Astrocyte (in vitro differentiated cells and primary cell): ENCODE measurements at places on chromosomes 16 and 17. TPM values are rescaled to one million over a fixed set of nuclear protein-coding genes. Genes with fewer than 3 reads are reported as not detected.

The TM4SF5 gene
- total RNA-seq = not detected in 2 replicates

DNA sequence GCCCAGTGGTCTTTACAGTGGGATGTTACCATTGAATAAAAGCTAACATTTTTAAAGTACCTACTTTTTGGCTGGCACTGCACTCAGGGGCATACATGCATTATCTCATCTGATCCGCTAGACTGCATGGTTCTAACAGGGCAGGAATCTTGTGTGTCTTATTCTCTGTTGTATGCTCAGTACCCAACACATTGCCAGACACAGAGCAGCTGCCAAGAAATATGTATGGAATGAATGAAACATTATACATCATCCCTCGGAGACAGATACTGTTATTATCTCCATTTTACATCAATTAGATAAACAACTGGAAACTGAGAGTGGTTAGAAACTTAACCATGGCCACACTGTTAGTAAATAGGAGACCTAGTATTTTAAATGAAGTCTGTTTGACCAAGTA is 74.1 kb upstream of the CDH11 start:
- no peaks in the 10 kb centered on the region for H3K4me1 ChIP-seq
- H3K4me3 ChIP-seq = no peak overlapping the region
- H3K27me3 ChIP-seq = no peaks in the 10 kb centered on the region
- no peak overlapping the region for H3K27ac ChIP-seq
- no peak for DNase-seq

GRCh38 chr17:31412511-31412910 is 21.0 kb downstream of the RAB11FIP4 start:
- H3K27me3 ChIP-seq = peaks cover 3% of the 10 kb centered on the region
- H3K4me1 ChIP-seq = no peaks in the 10 kb centered on the region
- H3K36me3 ChIP-seq = no peaks in the 10 kb centered on the region
- DNase-seq = no peak
- no peak overlapping the region for H3K4me3 ChIP-seq
- no peak overlapping the region for H3K27ac ChIP-seq

The HSBP1 gene
- total RNA-seq = 148 and 179 TPM in 2 replicates

The DHRS7C gene
- not detected in 2 replicates for total RNA-seq

DNA sequence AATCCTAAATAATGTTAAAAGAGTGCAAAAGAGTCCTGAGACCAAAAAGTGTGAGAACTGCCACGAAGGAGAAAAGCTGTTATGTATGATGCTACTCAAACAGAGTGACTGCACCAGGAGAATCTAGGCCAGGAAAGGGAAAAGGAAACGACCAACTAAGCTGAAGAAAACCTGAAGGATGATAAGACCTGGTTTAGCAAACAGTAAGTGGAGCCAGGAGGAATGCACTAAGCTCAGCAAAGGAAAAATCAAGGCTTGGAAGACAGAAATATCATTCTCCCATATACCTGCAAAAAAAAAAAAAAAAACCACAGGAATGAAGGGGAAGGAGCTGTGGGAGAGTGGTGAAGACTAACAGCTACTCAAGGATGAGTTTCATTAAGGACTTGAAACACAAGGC is 21.1 kb downstream of the CMC2 start:
- no peaks in the 10 kb centered on the region for H3K27me3 ChIP-seq
- no peaks in the 10 kb centered on the region for H3K4me1 ChIP-seq
- DNase-seq = no peak
- no peak overlapping the region for H3K4me3 ChIP-seq

The OR1F1 gene
- total RNA-seq = 0.32 TPM in 1 of 2 replicates, not detected in the other

DNA sequence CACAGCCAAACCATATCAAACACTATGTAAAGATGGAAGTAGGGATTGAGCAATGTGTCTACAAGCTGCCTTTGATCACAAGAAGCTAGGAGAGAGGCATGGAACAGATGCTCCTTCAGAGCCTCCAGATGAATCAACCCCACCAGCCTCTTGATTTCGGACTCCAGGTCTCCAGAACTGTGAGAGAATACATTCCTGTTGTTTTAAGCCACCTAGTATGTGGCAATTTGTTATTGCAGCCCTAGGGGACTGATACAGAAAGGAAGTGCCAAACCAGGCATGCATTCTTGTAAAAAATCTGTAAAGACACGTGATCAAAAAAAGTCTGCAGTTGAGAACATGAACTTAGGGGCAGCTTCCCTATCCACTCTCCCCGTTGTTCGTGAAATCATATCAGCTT is 91.1 kb downstream of the C17orf67 start:
- no peak overlapping the region for H3K27ac ChIP-seq
- no peak overlapping the region for H3K4me3 ChIP-seq
- H3K36me3 ChIP-seq = no peaks in the 10 kb centered on the region
- no peak for DNase-seq
- peaks cover 8% of the 10 kb centered on the region for H3K4me1 ChIP-seq

DNA sequence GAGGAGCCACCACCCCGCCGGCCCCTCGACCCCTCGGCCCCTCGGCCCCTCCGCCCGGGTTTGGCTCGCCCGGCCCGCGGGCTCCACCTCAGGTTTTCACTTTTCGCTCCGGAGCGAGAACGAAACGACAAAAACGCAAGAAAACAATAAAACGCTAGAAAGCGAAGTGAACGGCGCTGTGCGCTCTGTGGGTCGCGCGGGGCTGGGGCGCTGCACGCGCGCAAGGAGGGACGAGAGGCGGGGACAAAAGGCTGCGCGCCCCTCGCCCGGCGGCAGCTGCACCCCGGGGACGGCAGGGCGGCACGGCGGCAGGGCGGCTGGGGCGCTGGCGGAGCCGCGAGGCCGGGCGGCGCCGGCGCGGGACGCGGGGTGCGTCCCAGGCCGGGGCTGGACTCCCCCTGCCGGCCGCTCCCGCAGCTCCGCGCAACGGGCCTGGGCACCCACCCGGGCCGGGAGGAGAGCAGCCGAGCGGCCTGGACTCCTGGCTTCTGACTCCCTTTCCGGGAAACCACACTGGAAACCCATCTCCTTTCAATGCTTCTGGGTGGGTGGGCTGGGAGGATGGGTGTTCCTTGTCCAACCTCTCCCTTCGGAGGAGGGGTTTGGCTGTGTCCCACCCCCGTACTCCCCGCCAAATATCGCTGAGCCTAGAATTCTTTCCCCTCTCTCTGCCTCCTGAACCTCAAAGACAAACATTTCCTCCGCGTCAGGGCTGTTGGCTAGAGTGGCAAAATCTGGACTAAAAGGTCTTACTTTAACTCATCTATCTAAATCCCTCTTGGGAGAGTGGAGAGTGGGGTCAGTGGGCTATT is 9.9 kb downstream of the TBX2 start:
- DNase-seq = peak; percentile 49
- H3K27me3 ChIP-seq = peaks cover 8% of the 10 kb centered on the region
- H3K4me1 ChIP-seq = peaks cover 29% of the 10 kb centered on the region
- no peaks in the 10 kb centered on the region for H3K36me3 ChIP-seq
- peak overlapping the region; percentile 33 for H3K27ac ChIP-seq

The VAT1L gene
- 1.1 and 3.3 TPM in 2 replicates for total RNA-seq

The MARVELD3 gene
- 0.89 and 1.4 TPM in 2 replicates for total RNA-seq

The VAC14 gene
- 27.8 and 29.2 TPM in 2 replicates for total RNA-seq

GRCh38 chr16:75044800-75045361 is 46.1 kb downstream of the ZNRF1 start:
- peaks cover 2% of the 10 kb centered on the region for H3K4me1 ChIP-seq
- H3K27me3 ChIP-seq = no peaks in the 10 kb centered on the region
- no peak overlapping the region for H3K4me3 ChIP-seq
- no peaks in the 10 kb centered on the region for H3K36me3 ChIP-seq

DNA sequence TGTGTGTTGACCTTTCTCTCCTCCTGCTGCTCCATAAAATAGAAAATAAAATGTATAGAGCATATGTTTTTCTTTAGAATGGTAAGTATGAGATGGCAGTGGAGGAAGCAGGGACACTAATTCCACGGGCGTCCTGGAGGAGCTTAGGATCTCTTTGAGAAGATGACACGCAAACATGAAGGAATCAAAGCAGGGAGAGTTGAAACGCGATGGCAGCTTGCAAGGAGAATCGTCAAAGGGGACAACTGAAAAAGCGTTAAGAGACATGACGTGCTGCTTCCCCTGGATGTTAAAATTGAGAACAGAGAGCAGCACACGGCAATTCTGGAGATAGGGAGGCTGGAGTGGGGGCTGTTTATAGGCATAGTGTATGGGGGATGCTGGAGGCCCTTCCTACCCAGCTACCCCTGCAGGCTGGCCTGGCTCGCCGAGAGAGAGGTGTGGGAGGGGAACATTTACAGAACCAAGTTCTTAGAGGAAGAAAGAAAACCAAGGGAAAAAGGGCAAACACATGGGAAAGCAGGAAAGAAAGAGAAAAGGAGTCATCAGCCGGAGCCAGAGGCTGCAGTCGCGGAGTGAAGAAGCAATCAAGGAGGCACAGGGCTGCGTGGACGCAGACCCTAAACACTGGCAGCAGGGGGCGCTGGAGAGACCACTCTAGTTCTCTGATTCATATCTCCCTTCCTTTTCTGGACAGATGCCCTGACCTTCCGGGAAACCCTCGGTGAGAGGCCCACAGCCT is 55.8 kb downstream of the MYH13 start:
- no peak overlapping the region for H3K4me3 ChIP-seq
- H3K27me3 ChIP-seq = no peaks in the 10 kb centered on the region
- H3K27ac ChIP-seq = no peak overlapping the region
- H3K4me1 ChIP-seq = no peaks in the 10 kb centered on the region
- no peak for DNase-seq

GRCh38 chr16:83743720-83744119 is 64.1 kb upstream of the HSBP1 start:
- H3K27me3 ChIP-seq = no peaks in the 10 kb centered on the region
- H3K4me3 ChIP-seq = no peak overlapping the region
- no peaks in the 10 kb centered on the region for H3K36me3 ChIP-seq

DNA sequence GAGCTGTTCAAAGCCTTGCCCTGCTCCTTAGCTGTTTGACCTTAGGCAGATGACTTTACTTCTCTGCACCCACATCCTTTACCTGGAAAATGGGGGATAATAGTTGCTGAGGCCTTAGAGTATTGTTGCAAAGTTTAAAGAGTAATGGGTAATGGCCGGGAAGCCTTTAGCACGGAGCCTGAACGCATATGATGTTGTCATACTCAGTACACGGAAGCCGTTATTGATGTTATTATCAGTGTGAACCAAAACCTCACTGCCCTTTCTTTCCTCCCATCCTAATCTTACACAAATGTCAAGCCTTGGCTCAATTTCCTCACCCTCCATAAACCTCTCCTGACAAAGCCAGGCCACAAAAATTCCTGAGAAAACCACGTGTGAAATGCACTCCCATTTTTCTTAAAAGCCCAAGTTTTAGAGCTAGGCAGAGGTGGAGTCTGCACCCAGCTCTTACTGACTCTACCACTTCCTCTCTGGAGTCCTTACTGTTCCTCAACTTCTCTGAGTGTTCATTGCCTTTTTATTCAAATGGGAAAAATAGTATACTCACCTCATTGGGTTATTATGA is 67.3 kb upstream of the CACNG3 start:
- H3K27me3 ChIP-seq = no peaks in the 10 kb centered on the region
- H3K27ac ChIP-seq = no peak overlapping the region
- H3K36me3 ChIP-seq = no peaks in the 10 kb centered on the region
- H3K4me1 ChIP-seq = no peaks in the 10 kb centered on the region
- DNase-seq = peak; percentile 0

GRCh38 chr16:67924140-67924906 is 7.3 kb downstream of the CTRL start:
- H3K27ac ChIP-seq = no peak overlapping the region
- no peaks in the 10 kb centered on the region for H3K4me1 ChIP-seq
- no peak overlapping the region for H3K4me3 ChIP-seq
- H3K27me3 ChIP-seq = no peaks in the 10 kb centered on the region
- no peak for DNase-seq
- H3K36me3 ChIP-seq = no peaks in the 10 kb centered on the region

The CBX8 gene
- 2.5 and 3.4 TPM in 2 replicates for total RNA-seq

The KRT39 gene
- not detected in 2 replicates for total RNA-seq

The CLEC18A gene
- 3.4 and 5.7 TPM in 2 replicates for total RNA-seq

The ZNF594 gene
- total RNA-seq = 7.8 and 8.9 TPM in 2 replicates

The C17orf113 gene
- 0.19 and 0.23 TPM in 2 replicates for total RNA-seq

The HSD17B2 gene
- 0.20 TPM in 1 of 2 replicates, not detected in the other for total RNA-seq

- no peak overlapping the region for H3K27ac ChIP-seq
- H3K4me3 ChIP-seq = no peak overlapping the region
- H3K4me1 ChIP-seq = peaks cover 19% of the 10 kb centered on the region
- H3K27me3 ChIP-seq = no peaks in the 10 kb centered on the region
Measured at GRCh38 chr17:27975146-27976011, 67.1 kb upstream of the NLK start.

DNA sequence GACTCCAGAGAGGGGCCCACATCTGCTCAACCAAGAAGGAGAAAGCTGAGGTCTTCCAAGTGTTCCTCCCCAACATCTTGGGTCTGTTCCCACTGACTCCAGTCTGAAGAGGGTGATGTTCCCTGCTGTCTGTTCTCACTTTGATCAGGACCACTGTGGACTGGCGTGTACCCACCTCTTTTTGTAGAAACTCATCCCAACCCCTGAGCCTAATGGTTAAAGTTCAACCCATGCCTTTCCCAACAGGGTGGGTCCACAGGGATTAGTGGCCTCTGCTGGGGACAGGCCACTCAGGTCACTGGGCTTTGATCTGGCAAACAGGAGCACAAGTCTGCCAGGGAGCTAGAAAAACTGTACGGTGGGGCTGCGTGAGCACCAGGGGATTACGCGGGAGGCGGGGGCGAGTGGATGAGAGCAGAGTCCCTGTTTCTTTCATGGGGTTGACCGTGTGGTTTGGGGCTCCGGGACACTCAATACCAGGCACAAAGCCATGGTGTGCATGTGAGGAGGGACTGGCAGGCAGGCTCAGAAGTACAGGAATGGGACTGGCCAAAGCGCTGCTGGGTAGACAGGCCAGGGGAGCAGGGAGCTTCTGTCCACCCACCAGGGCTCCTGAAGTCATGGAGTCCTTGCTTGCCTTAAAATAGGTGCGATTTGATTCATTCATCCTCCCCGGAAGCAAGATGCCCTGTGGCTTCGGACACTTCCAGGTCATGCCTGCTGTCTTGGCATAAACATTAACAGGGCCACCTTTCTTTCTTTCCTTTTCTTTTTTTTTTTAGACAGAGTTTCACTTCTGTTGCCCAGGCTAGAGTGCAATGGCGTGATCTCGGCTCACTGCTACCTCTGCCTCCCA is at the start of gene CA5A:
Gene CA5A (minus strand): TSS at position 155 of the 856 bp plus-strand sequence. CDS start 79 bp downstream, at position 76.
- H3K27me3 ChIP-seq = no peaks in the 10 kb centered on the region
- H3K27ac ChIP-seq = no peak within 1 kb of the TSS
- DNase-seq = no peak
- H3K36me3 ChIP-seq = no peaks in the 10 kb centered on the region
- peaks cover 7% of the 10 kb centered on the region for H3K4me1 ChIP-seq

The NSF gene
- total RNA-seq = 83.4 and 86.2 TPM in 2 replicates

DNA sequence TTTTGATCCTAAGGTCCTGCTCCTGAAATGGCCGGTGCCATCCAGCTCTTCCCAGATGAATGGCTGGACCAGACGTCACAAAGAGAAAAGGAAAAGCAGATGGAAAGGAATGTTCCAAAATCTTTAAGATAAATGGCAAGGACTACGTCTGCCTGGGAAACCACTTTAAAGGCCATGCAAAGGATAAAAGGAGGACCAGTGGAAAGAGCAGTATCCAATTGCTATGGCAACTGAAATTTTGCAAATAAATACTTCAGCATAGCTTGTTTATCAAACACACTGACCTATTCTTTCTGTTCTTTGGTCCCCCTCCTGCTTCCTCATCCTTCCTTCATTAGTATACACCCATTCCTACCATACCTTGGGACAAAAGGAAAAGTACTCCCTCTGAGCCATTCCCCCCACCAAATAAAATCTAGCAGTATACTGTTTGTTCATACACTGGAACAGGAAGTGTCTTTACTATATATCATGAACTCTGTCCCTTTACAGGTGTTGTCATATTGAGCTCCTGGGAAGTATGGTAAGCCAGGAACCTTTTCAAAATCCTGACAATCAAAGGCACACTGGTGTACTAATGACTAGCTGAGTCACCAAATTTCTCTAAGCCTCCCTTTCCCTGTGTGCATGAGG is 37.2 kb upstream of the NUFIP2 start:
- H3K36me3 ChIP-seq = no peaks in the 10 kb centered on the region
- no peak overlapping the region for H3K4me3 ChIP-seq
- no peak overlapping the region for H3K27ac ChIP-seq
